Cardiac muscle cell (in vitro differentiated cells and primary cell): ENCODE measurements at places on chromosomes 6 and 20. TPM values are rescaled to one million over a fixed set of nuclear protein-coding genes. Genes with fewer than 3 reads are reported as not detected.

Gene C4A
- 2.1 and 2.2 TPM in 2 replicates for total RNA-seq

Gene HAO1
- not detected in 2 replicates for total RNA-seq

Gene LINC00237
- not detected in 2 replicates for total RNA-seq

Gene NNAT
- 3.6 and 4.2 TPM in 2 replicates for total RNA-seq

Gene TNXB
- 3.0 and 9.3 TPM in 2 replicates for total RNA-seq

Gene RIMS1
- total RNA-seq: 0.92 and 0.95 TPM in 2 replicates

Gene CHRNA4
- 0.11 and 0.15 TPM in 2 replicates for total RNA-seq

Gene OR2H1
- not detected in 2 replicates for total RNA-seq

Gene FAM217A
- not detected in 2 replicates for total RNA-seq

Gene STX11
- 0.98 and 2.1 TPM in 2 replicates for total RNA-seq

Gene TBX18
- total RNA-seq: 5.2 and 5.5 TPM in 2 replicates

Gene TMC2
- not detected in 2 replicates for total RNA-seq

Gene SIRPB1
- not detected in 2 replicates for total RNA-seq

Gene RAET1G
- not detected in 2 replicates for total RNA-seq
